Sigmoid colon (tissue), 7 donors: ENCODE measurements at places on chromosomes 6 and 20. TPM values are rescaled to one million over a fixed set of nuclear protein-coding genes. Genes with fewer than 3 reads are reported as not detected.

The RAB22A gene
- 21.6 TPM for total RNA-seq

The DPPA5 gene
- total RNA-seq = not detected

- no peaks in the 10 kb centered on the region for H3K27me3 ChIP-seq
- no peak for DNase-seq
- H3K27ac ChIP-seq = peak overlapping the region; percentile 96
- H3K36me3 ChIP-seq = no peaks in the 10 kb centered on the region
- peaks cover 74% of the 10 kb centered on the region for H3K4me1 ChIP-seq
Measured at GRCh38 chr20:58652606-58653294, 1.7 kb downstream of the STX16 start.

GRCh38 chr20:24762791-24763350 is 186.2 kb upstream of the CST7 start:
- H3K4me3 ChIP-seq = no peak overlapping the region
- no peak overlapping the region for H3K27ac ChIP-seq
- H3K27me3 ChIP-seq = no peaks in the 10 kb centered on the region
- DNase-seq = no peak
- no peaks in the 10 kb centered on the region for H3K4me1 ChIP-seq

- H3K27ac ChIP-seq = no peak overlapping the region
- no peaks in the 10 kb centered on the region for H3K27me3 ChIP-seq
- peaks cover 24% of the 10 kb centered on the region for H3K4me1 ChIP-seq
- no peaks in the 10 kb centered on the region for H3K36me3 ChIP-seq
Measured at GRCh38 chr6:38350220-38350619, 289.5 kb downstream of the BTBD9 start.

DNA sequence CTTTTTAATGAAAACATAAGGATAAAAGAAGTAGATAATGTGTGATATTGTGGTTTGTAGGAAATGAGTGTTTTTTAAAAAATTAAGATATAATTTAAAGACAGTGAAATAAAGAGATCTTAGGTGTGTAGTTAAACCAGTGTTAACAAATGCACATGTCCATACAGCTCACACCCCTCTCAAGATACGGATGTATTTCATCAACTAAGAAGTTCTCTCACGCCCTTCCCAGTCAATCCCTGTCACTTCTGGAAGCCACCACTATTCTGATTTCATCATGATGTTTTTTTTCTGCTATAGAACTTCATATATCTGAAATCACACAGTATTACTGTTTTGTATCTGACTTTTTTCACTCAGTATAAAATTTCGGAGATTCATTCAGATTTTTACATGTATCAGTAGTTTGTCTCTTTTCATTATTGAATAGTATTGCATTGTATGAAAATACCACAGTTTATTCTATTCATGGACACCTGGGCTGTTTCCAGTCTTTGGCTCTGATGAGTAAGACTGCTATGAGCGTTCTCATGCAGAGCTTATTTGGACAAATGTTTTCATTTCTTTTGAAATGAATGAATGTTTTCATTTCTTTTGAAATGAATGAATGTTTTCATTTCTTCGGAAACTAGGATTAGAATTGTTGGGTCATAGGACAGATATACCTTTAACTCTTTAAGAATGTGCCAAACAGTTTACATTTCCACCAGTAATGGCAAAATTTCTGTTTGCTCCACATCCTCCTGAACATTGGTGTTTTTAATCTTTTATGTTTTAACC is 49.7 kb upstream of the ELOVL5 start:
- H3K4me1 ChIP-seq = no peaks in the 10 kb centered on the region
- H3K27me3 ChIP-seq = no peaks in the 10 kb centered on the region
- no peak overlapping the region for H3K4me3 ChIP-seq
- H3K27ac ChIP-seq = no peak overlapping the region
- DNase-seq = no peak

- no peak for DNase-seq
- H3K27me3 ChIP-seq = no peaks in the 10 kb centered on the region
- no peak overlapping the region for H3K4me3 ChIP-seq
- no peaks in the 10 kb centered on the region for H3K4me1 ChIP-seq
Measured at GRCh38 chr6:77290798-77291197, 172.5 kb downstream of the HTR1B start.

GRCh38 chr20:35673884-35674283 is 9.2 kb upstream of the CPNE1 start:
- DNase-seq = peak; percentile 44
- no peak overlapping the region for H3K4me3 ChIP-seq
- no peaks in the 10 kb centered on the region for H3K27me3 ChIP-seq
- H3K4me1 ChIP-seq = no peaks in the 10 kb centered on the region

DNA sequence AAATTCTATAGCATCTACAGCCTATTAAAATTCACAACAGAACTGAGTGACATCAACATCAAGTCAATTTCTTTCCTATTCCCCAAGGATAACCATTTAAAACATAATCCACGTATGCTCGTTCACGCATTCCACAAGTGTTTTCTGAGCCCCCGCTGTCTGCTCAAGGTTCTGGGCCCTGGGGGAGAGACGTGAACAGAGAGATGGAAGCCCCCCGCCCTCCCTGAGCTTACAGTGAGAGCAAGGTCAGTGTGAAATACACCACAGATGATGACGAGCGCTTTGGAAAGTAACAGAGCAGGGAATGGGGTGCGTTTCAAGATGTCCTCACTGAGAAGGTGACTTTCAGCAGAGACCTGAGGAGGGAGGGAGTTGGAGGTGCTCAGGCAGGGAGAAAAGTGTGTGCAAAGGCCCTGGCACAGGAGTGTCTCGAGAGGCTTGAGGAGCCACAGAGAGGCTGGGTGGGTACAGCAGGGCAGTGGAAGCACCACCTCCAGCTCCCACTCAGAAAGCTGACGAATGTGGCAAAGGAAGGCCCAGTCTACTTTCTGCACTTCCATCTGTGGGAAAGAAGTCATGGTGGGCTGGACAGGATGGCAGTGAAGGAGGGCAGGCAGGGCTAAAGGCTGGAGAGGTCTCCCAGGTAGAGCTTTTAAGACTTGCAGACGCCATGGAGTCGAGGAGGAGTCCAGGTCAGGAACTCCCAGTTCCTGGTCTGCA is 88.3 kb downstream of the DLL1 start:
- H3K27me3 ChIP-seq = no peaks in the 10 kb centered on the region
- H3K27ac ChIP-seq = no peak overlapping the region
- H3K4me1 ChIP-seq = no peaks in the 10 kb centered on the region
- DNase-seq = no peak
- H3K36me3 ChIP-seq = no peaks in the 10 kb centered on the region

DNA sequence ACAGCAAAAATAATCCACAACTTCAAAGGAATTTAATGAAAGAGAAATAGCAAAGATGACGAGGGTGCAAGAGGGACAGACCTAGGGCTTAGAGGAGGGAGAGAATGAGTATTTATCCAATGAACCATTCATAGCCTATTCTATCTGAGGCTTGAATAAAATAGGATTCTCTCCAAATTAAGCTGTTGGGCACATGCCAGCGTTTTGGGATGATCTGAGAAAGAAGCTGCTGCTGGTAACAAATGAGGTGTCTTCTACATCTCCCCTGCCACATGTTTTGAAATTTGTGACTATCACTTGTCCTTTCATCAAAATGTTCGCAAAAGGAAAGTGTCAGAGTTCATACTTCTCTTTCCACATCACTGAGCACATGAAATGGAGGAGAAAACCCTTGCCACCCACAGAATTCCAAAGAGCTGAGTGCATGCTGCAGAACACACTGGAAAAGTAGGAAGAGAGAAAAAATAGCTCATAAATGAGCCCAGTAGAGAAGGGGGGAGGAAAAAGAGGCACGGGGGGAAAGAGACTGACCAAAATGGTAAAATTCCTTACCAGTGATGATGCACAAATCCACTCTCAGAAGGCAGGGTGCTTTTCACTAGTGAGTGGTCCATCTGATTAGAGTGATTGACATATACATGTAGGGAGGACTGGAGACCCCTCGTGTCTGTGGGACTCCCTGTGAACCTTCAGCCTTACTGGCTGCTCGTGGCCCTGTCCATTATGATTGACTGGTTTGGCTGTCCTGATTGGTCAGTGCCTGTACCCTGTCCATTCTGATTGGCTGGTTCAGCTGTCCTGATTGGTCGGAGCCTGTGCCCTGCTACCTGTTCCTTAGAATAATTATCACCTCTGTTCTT is 180.5 kb downstream of the OGFRL1 start:
- no peaks in the 10 kb centered on the region for H3K27me3 ChIP-seq
- no peak for DNase-seq
- H3K4me1 ChIP-seq = no peaks in the 10 kb centered on the region

GRCh38 chr6:92114091-92114675 is 1305.2 kb downstream of the EPHA7 start:
- H3K4me1 ChIP-seq = no peaks in the 10 kb centered on the region
- DNase-seq = no peak
- no peaks in the 10 kb centered on the region for H3K27me3 ChIP-seq
- H3K4me3 ChIP-seq = no peak overlapping the region
- no peaks in the 10 kb centered on the region for H3K36me3 ChIP-seq
